ENCODE measurements at places on chromosomes 7 and 10.

DNA sequence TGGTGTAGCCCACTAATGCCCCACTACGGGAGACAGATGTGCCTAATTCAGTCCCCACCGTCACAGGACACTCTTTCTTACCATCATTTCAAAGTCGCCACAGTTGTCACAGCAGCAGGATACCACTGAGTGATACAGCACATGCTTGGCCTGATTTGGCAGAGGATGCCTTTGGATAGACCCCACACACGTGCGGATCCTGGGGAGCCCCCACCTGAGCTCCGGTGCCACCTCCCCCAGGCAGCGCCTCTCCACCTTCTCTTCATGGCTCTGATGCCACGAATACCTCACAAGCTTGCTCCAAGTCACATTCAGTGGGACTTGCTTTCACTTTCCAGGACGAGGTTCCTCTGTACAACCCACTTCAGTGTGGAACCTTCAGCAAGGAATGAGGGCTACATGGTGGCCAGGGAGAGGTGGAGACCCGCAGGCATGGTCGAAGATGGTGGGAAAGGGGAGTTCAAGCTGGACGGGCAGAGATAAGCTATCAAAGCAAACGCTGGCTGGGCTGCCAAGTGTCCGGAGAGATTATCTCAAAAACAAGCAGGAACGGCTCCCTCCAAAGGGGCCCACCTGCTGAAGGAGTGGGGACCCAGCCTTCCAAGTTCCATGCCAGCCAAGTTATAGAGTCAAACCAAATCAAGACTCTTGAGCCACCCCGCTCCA lies 107.4 kb downstream of the ZRANB1 start:
- DNase-seq: no peak

DNA sequence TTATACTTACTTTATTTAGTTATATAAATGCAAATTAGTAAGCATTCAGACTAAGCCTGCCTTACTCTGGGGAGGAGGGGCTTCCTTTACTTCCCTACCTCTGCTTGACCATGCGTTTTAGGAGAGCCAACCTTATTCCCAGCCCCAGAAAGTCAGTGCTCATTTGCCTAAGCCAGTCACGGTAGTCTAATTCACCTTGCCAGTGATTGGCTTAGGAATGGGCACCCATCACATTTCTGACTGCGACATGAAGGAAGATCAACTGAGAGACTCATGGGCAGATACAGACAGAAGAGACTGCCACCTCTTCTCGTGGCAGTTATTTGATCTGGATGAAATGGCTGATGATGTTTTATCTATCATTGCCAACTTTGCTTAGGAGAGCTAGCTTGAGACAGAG lies 29.5 kb downstream of the RPA3 start:
- DNase-seq: no peak

DNA sequence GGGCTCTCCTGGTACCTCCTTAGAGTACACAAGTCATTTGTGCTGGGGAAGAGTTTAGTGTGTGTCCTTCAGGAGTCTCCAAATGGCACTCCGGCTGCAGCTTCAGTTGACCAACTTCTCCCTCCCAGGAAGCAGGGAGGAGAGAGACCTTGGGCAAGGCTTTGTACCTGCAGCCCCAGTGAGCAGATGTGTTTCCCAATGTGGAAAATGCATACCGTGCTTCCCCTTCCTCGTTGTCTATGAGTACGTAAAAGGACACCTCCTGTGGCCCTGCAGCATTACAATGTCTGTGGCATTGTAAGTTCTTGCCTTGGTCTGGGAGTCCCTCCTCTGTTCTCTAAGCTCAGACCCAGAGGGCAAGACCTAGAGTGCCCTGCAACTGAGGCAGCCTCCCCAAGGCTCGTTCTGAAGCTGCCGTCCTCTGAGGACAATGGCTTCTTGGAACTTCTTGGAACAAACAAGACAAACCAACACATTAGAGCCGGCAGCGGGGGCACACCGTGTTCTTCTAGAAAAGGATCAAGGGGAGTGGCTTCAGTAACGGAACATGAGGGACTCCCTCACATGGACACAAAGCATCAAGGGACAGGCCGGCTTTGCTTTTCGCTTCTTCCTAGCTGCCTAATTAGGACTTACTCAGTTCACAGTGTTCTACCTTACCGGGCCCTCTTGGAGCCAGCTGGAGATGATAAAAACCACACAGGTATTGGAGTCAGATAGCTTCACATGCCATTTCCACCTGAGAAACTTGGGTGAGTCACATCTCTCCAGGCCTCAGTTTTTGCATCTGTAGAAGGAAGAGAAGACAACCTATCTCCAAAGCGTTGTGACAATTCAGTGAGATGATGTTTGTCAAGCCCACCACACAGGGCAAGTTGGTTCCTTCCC lies 20.9 kb upstream of the PPA1 start:
- DNase-seq: no peak

- no peak for DNase-seq
Observed at GRCh38 chr7:148700661-148701064, 2.0 kb downstream of the CUL1 start.

DNA sequence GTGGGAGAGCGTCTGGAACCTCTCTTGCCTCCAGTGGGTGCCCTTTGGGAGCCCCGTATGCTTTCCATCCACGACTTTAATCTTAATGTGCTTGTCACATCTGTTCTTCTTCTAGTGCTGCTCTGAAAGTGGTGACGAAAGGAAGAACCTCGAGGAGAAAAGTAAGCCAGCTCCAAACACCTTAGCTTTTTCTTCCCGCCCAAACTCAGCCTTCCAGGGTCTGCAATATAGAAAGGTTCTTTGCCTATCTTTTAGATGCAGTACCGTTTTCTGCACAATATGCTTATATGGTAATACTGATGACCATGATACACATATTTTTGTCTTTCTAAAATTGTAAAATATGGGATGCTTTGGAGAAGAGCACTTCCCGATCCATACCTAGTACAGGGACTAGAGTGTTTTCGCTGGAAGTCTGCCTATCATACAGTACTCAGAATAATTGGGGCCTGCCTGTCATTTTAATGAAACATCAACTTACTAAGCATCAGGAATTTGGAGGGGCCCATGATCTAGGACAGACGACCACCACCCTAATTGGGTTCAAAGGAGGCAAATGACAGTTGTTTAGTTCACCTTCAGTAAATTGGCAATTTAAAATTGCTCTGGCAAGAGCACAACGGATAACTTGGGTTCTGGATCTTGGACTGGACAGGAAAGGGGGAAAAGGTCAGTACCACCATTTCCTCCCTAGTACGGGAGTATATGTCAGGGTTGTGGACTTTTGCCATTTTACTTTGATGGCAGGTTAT lies 884 bp downstream of the RINT1 start:
- no peak for DNase-seq

DNA sequence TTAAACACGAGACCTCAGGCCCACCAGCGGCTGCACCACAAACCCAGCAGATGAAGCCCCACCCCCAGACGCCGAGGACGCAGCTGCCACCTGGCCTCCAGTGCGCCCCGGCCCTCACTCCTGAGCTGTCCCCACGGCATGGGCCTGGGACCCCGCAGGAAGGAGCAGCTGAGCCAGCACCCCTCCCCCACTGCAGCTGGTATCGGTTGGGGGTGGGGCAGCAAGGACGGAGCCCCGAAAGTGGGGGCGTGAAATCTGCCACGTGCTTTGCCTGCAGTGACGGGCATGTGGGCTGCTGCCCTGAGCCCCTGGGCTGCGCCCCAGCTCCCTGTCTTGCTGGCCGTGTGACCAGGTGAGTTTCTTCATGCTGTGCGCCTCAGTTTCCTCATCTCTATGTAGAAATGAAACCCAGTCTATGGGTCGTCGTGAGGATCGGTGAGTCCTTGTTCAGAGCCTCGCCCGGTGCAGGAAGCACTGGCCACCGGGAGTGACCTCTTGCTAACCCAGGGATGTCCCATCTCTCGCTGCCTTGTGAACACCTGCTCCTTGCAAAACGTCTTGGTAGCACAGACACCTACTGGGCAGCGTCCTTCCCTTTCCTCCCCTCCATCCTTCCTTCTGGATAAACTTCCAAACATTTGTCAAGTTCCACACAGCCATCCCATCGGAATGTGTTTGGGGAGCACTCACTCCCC lies 32.0 kb downstream of the CFAP46 start:
- DNase-seq: no peak

GRCh38 chr10:100282907-100283306 lies 3.6 kb downstream of the BLOC1S2 start:
- DNase-seq: no peak

DNA sequence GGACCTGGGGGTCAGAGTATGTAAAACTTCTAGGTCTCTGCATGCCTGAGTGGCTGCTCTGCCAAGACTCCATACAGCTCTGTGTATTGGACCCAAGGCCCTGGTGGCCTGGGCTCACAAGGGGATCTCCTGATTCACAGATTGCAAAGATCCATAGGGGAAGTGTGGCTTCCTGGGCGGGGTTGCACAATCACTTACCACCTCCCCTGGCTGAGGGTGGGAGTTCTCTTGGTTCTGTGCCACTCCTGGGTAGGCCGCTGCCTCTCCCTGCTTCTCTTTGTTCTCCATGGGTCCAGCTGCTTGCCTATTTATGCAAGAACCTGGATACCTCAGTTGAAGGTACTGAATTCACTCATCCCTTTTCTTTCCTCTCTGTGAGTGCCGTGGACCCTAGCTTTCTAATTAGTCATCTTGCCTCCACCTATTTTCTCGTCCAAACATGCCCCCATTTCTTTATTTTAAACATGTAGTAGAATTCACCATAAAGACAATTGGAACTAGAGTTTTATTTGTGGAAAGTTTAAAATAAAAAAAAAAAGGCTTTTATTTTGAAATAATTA lies 18.5 kb upstream of the AGR3 start:
- no peak for DNase-seq

DNA sequence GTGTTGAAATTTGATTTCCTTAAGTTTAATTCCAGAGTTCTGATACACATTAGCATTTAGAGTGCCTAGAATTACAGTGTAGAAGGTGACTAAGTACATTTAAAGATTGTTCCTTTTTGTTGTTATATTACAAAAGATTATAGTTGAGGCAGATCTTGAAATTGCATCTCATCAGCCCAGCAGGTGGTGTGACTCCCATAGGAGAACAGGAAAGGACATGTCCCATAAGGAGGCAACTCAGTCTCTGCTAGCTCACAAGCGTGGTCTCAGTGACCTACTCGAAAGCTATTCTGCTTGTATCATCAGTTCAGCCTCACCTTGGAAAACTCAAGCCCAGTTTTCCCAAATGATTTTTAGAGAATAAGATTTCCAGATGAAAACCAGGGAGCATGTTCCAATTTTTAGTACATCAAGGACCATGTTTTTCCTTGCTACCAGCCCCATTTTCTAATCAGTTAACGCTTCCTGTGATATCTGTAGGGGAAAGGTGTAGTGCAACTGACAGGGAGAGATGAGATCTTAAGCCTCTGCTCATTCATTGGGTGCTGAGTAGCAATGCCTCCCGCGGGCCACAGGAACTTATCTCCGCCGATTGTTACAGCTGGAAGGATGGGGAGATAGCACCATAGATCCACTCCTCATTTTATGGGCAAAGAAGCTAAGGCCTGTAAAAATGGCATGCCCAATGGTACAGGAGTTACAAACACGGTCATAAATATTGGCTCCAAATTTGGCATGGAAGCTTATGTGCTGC lies 1.1 kb upstream of the GNAI1 start:
- DNase-seq: no peak

GRCh38 chr10:43350686-43351085 lies 20.8 kb upstream of the FXYD4 start:
- no peak for DNase-seq

DNA sequence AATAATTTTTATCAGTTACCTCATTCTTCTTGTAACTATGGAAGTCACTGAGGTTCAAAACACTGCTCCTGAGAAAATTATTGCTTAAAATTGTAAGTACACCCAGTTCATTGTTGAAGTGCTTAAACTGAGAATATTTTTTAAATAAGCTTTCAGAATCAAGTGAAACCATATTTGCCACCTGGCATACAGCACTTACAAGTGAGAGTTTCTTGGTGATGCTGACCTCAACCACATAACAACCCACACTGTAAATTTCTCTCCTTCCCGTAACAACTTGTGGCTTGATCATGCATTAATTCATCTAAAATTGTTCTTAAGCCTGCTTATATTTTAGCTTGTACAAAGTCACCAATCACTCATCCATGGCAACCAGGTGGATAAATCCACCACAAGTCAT lies 34.0 kb downstream of the IMMP2L start:
- DNase-seq: no peak

GRCh38 chr7:67550801-67551436 lies 554.3 kb downstream of the TYW1 start:
- no peak for DNase-seq

DNA sequence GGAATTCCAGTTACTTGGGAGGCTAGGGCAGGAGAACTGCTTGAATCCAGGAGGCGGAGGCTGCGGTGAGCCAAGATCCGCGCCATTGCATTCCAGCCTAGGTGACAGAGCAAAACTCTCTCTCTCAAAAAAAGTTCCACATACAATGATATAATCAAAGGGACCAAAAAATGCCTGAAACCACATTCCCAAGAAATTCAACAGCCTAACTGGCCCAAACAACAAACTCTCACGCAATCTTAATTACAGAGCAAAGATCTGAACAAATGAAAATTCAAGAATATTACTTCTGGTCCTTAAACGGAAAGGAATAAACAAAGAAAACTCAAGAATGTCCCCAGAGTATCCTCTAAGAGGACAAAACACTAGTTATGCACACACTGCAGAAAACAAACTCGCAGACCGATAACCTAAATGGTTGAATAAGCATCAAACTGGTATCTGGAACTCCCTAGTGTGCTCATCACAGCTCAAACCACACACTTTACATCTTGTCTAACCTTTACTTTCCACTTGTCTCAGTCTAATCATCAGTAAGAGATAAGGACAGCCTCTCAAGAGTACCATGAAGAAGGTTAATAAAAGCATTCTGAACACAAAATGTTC lies 3.7 kb downstream of the OGA start:
- DNase-seq: no peak

DNA sequence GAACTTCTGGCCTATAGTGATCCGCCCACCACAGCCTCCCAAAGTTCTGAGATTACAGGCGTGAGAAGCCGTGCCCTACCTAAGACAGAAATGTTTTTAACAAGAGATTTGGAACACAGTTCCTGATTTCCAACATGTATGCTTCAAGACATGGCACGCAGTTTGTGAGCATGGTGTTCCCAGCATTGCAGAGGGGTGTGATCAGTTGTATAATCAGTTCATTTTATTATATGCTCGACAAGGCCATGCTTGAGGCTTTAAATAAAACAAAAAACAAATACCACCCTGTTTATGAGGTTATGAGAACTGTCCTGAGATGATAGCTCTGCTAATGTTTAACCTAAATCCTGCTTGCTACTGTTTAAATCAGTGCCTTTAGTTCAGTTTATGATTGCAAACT lies 60.2 kb downstream of the TASOR2 start:
- no peak for DNase-seq

DNA sequence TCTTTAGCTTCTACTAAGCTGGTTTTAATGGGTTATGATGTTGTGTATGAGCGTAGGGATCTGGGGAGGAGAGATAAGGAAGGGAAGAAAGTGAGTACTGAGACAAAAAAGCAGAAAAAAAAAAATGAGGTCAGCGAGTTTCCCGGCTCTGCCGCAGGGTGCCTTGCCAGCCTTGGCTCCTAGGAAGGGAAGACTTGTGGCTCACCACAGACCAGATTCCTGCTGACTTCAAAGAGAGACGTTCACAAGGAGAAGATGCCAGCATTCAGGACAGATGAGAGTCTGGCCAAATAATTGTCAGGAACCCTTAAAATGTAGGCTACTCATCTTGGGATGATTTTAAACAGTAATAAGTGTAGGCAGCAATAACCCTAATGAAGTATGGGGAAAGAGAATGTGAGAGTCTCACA lies 11.4 kb upstream of the FAS start:
- no peak for DNase-seq

- DNase-seq: no peak
Observed at GRCh38 chr7:55063633-55064032, 44.8 kb downstream of the EGFR start.
